ENCODE measurements at places on chromosomes 5 and 9.

DNA sequence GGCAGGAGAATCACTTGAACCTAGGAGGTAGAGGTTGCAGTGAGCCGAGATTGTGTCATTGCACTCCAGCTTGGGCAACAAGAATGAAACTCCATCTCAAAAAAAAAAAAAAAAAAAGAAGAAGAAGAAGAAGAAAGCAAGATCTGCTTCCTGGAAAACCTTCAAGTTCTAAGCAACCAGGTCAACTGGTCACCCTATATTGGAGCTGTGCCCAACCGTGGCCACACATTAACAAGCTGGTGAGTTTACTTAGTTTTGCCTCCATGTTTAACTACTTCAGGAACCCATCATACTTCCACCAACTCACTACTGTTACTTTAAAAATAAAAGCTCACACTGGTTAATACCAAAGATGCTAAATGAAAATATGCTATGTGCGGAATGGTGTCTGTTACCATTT is 12.3 kb upstream of the SKP1 start:
- DNase-seq, result no peak

- DNase-seq, result no peak
These were observed 7.4 kb upstream of the SHC3 start for GRCh38 chr9:89185980-89186379.

DNA sequence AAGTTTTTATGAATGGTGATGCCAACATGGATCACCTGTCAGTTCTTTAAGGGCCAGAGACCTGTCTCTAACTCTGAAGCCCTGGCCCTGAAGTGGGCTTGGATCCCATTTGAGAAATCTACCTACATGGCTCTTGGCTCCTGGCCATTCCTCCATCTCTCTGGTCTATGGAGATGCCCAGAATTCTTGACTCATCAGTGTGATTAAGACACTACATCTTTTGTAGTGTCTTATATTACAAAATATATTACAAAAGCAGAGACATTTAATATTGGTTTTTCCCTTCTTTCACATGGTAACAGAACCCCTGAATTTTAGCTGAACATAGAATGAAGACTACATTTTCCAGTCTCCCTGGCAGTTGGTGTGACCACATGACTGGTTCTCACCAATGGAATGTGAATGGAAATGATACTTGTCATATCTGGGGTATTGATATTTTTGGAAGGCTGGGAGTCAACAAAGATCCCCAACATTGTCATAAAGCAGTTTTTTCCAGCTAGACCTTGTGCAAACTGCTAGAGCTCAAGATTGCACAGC is 198.3 kb downstream of the SREK1 start:
- DNase-seq, result no peak

DNA sequence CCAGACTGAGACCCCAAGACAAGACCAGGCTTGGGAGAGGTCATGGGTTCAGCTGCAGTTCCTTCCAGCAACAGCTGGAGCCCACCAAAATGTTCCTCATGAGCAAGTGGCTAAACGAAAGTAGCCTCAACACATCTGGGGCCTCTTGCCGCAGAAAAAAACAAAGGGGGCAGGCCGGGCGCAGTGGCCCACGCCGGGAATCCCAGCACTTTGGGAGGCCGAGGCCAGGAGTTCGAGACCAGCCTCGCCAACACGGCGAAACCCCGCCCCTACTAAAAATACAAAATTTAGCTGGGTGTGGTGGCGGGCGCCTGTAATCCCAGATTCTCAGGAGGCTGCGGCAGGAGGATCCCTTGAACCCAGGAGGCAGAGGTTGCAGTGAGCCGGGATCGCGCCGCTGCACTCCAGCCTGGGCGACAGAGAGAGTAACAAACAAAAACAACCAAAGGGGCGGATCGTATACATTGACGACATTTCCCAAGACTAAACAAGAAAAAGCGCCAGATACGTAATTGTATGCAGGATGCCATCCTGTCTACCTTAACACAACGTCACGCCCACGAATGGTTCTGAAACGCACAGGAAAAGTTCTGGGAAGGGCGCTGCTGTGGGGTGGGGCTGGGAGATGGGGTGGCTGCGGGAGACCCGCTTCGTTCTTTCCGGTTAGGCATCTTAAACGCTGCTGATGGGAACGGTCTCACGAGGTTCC is 1.7 kb downstream of the INPP5E start:
- DNase-seq, result no peak

DNA sequence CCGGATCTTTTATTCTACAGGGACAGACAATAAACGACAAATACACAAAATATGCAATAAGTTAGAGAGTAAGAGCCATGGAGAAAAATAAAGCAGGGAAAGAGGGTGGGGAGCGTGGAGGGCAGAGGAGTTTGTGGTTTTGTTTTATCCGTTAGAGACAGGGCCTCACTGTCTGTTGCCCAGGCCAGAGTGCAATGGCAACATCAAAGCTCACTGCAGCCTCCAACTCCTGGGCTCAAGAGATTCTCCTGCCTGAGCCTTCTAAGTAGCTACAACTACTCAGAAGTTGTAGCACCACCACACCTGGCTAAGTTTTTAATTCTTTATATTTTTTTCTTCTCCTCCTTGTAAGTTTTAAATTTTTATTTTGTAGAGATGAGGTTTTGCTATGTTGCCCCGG is 54.5 kb upstream of the CTNNA1 start:
- no peak for DNase-seq

DNA sequence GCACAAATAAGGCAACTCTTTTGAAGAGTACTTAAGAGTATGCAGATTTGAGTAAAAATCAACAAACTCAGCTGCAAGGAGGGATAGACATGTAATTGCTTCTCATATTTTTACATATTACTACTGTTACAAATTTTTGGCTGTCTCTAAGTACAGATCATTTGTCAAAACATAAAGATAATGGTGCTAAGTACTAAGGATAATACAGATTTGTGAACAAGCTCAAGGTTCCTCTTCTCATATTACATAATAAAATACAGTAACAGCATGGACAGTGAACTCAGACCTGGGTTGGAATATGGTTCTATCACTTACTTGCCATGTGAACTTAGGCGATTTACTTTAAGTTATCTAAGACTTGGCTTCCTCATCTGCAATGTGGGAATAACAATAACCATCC is 168.0 kb downstream of the AP3B1 start:
- no peak for DNase-seq

GRCh38 chr5:157233515-157233914 is 32.4 kb upstream of the CYFIP2 start:
- no peak for DNase-seq

- no peak for DNase-seq
These were observed 1420.1 kb upstream of the ACO1 start for GRCh38 chr9:30964332-30964731.

DNA sequence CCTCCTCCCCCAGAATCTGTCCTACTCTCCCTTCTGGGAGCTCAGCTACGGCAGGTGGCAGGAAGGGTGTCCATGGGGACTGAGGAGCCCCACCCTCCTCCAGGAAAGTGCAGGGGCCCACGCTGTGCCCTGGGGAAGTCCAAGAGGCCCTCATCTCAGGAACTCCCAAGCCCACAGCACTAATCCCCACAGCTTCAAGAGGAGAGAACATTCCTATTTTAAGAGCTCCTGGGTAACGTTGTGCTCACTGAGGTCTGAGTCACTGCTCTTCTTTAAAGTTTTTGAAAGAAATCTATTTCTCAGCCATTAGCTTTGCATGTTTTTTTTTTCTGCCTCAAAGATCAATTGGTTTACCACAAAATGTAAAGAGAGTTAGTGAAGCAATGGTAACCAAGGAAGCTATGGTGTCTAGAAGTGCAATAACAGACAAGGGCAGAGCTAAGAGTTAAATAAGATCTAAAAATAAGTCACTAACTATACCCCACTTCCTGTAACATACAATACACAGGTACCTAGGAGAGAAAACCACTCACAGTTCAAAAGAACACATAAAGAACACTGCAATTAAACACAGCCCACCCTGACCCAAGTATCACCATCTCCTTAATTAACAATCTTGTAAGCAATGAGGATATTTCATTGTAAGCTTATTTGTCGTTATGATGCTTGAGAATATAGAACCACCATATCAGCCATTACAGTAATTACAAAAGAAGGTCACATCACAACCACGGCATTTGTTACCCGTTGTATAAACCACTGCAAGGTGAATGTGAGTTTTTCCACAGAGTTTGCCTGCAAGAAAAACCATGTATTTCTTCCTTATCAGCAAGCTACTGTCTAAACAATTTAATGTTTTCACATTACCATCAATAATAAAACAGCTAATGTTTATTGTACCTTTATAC is 382.3 kb upstream of the SLC30A5 start:
- DNase-seq, result no peak
